T1000 (cell line): ENCODE measurements at places on chromosomes 12 and 14.

DNA sequence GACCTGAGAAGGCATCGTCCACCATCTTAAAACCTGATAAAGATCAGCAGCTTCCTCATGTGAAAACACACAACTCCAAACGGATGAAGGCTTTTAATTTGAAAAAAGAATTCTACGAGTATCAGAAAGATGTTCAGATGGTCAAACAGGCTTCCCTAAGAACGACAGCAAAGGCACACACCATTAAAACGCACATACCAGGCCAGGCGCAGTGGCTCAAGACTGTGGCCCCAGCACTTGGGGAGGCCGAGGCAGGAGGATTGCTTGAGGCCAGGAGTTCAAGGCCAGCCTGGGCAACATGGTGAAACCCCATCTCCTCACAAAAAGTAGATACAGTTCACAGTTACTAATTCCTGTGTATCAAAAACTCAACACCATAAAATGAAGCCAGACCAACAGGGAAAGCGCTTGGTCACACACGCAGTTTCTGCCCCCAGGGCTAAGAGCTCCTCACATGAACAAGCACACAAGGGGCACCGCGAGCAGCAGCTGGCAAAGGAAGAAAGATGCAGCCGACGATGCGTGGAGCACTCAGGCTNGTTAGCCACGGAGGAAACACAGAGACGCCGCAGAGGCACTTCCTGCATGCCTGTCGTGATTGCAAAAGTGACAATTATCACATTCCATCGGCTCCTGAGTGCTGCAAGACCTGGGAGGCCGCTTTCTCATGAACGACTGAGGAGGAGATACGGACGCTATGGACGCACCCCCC is 78.0 kb downstream of the NOC4L start:
- DNase-seq = peak; percentile 10

DNA sequence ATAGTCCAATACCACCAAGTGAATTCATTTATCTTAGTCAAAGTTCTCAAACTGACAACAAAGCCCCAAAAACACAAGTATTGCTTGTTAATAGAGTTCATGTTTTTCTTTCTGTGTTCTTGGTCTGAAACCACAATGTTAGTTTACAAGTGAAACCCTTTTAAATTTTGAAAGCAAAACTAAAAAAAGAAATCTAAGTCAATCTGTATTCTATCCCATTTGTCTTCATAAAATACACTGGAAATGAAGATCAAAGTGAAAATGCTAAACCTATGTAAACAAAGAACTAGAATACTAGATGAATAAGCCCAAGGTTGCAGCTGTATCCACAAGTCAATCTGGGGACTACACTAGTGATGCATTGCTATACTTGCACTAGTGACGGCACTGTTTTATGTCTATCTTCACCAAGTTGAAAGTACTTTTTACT is 10.4 kb downstream of the MAP4K5 start:
- DNase-seq = no peak

GRCh38 chr14:26636561-26636960 is 38.7 kb upstream of the NOVA1 start:
- DNase-seq = no peak

- no peak for DNase-seq
Measured at GRCh38 chr12:122226366-122227125, 694 bp upstream of the DIABLO start.

- DNase-seq = no peak
Measured at GRCh38 chr12:95116341-95116740, 42.9 kb upstream of the NR2C1 start.

- DNase-seq = no peak
Measured at GRCh38 chr12:123948401-123948795, 24.2 kb downstream of the CCDC92 start.

DNA sequence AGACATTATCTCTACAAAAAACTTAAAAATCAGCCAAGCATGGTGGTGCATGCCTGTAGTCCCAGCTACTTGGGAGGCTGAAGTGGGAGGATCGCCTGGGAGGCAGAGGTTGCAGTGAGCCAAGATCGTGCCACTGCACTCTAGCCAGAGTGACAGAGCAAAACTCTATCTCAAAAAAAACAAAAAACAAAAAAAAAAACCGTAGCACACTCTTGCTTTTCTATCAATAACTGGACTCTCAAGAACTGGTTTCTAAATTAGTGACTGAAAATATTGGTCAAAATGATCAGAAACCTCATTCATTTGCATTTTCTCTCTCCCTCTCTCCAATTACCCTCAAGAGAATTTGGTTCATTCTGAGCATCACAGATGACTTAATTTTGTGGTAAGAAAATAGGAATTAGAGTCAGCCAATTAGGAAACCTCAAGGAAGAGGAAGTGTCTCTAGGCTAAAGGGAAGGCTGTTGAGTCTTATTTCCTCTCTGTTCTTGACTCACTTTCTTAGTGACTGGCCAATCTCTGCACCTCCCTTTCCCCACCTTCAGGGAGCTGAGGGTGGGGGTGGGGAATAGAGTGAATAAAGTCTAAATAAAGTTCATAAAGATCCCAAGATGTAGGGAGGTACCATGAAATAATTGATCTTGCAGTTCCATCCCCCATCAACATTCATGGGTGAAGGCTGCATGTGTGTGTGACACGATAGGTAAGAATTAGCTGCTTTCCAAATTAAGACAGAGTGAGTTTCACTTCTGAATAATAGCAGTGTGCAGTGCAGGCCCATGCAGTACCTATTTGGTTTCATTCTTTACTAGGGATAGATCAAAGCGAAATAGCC is 6.8 kb upstream of the PSMA6 start:
- DNase-seq = no peak

DNA sequence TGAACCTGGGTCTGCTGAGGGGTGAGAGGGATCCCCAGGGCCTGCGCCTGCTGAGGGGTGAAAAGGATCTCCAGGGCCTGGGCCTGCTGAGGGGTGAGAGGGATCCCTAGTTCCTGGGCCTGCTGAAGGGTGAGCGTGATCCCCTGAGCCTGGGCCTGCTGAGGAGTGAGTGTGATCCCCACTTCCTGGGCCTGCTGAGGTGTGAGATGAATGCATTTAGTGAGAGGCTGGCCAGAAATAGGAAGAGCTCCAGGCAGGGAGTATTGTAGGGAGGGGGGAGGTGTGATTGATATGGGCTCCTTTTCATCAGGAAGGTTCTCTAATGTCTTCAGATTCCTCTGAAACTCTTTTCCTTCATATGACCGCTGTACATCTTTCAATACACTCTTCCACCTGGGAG is 43.0 kb downstream of the FAM186A start:
- no peak for DNase-seq

DNA sequence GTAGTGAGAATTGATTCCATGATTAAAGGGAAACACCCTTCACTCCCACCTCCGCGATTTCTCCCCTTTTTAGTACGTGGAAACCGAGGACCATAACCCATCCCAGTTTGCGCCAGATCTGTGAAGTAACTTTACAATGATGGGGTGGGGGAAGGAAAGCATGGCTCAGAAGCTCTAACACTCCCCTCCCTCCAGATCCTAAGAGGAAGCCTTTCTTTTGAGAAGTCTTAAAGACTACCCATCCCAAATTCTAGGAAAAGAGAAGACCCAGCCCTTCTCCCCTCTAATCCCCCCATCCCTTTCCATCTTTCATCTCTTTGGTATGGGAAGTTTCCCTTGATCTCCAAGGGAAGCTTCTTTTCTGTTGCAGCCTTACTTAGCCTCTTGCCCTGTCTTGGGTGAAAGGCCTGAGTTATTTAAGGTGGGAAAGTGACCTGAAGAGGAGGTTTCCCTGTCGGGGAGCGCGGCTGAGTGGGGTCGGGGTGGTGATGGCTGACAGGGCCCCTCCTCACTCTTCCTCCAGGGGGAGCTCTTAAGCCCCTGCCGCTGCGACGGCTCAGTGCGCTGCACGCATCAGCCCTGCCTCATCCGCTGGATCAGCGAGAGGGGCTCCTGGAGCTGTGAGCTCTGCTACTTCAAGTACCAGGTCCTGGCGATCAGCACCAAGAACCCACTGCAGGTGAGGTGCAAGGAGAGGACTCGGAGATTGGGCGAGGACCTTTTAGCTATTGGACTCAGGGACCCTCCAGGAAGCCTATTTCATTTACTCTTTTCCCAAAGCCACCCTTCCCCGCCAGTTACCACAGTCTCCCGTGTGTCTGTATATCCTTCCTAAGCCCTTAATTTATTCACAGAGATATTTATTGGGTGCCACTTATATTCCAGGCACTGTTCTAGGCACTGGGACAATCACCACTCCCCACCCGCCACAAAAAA is 1.8 kb downstream of the MARCHF9 start:
- DNase-seq = no peak

- no peak for DNase-seq
Measured at GRCh38 chr12:50551866-50552265, 47.1 kb downstream of the DIP2B start.

- DNase-seq = peak; percentile 92
Measured at GRCh38 chr14:59483819-59484638, at the start of the genes JKAMP and L3HYPDH. TSS of gene JKAMP (plus strand) at chr14:59484517. CDS start at chr14:59484590, 73 bp downstream. TSS of gene L3HYPDH (minus strand) at chr14:59484408. CDS start at chr14:59484316, 92 bp downstream.

DNA sequence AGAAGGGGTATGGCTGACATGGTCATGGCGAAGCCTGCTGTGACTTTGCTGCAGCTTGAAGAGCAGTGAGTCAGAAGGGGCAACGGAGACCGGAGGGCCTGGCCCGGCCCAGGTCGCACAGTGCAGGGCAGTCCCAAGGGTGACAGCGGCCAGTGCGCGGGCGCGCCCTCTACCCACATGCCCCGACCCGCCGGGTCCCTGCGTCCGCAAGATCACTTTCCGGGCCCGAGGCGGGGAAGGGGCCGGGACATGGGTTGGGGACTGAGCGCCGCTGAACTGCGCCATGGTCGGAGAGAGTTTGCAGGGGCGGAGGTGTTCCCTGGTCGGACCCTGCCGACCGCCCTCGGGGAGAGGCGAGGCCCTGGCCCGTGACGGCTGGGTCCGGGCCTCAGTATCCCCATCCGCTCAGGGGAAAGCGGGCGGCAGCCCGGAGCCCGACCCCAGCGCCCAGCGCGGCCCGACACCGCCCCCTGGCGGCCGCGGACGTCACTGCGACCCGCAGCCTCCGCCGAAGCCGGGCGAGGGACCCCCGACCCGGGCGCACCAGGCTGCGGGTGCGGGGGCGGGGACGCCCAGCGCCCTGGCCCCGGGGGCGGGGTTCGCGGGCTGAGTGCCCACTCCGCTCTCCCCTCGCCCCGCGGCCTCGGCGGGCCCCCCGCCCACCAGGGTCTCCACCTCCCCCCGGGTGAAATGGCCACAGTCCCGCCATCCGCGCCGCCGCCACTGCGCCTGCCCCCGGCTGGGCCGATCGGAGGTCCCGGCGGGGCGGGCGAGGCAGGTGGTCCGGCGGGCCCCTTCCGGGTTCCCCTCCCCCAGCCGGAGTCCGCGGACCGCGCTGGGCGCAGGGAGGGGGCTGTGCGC is 7.2 kb upstream of the ANKRD9 start:
- peak; percentile 30 for DNase-seq

GRCh38 chr14:79534703-79535353 is 676.5 kb downstream of the DIO2 start:
- no peak for DNase-seq
